ENCODE measurements at places on chromosomes 5 and 9.
A peak's percentile ranks its signal among the peaks of the same experiment; 100 is the strongest.

GRCh38 chr5:78308703-78309102 lies 14.2 kb upstream of the AP3B1 start:
- H3K27me3 ChIP-seq = peaks cover 18% of the 10 kb centered on the region
- no peaks in the 10 kb centered on the region for H3K4me1 ChIP-seq
- no peaks in the 10 kb centered on the region for H3K36me3 ChIP-seq
- H3K4me3 ChIP-seq = no peak overlapping the region

DNA sequence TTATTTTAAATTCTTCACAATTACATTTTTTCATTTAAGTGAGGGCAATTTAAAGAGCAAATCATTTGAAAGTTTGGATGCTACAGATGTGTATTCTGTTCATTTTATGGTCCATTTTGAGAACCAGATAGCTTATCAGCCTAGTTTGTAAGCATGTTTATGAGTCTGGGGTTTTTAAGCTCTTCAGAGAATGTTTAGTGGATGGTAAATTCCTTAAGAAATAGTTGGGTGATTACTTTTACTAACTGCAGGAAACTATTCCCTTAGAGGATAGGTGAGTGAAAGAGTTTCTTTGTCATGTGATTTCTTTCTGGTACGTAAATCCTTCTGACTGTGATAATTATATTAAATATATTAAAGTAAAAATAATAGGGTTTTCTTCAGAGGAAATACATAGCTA lies 17.6 kb downstream of the RASGRF2 start:
- H3K4me3 ChIP-seq = no peak overlapping the region
- H3K36me3 ChIP-seq = peaks cover 7% of the 10 kb centered on the region
- DNase-seq = no peak

GRCh38 chr5:35826554-35826953 lies 30.1 kb upstream of the IL7R start:
- peaks cover 5% of the 10 kb centered on the region for H3K36me3 ChIP-seq
- H3K27me3 ChIP-seq = no peaks in the 10 kb centered on the region
- H3K27ac ChIP-seq = peak overlapping the region; percentile 93
- no peak for DNase-seq
- H3K4me1 ChIP-seq = peaks cover 91% of the 10 kb centered on the region

GRCh38 chr5:73170522-73170921 lies 2.5 kb upstream of the TMEM174 start:
- H3K4me1 ChIP-seq = no peaks in the 10 kb centered on the region
- peaks cover 37% of the 10 kb centered on the region for H3K27me3 ChIP-seq
- no peak overlapping the region for H3K4me3 ChIP-seq
- no peaks in the 10 kb centered on the region for H3K36me3 ChIP-seq
- H3K27ac ChIP-seq = no peak overlapping the region
- DNase-seq = no peak

GRCh38 chr5:1291611-1292080 lies 3.2 kb downstream of the TERT start:
- H3K4me1 ChIP-seq = peaks cover 5% of the 10 kb centered on the region
- no peak overlapping the region for H3K27ac ChIP-seq
- H3K4me3 ChIP-seq = no peak overlapping the region
- H3K36me3 ChIP-seq = peaks cover 7% of the 10 kb centered on the region
- no peak for DNase-seq

DNA sequence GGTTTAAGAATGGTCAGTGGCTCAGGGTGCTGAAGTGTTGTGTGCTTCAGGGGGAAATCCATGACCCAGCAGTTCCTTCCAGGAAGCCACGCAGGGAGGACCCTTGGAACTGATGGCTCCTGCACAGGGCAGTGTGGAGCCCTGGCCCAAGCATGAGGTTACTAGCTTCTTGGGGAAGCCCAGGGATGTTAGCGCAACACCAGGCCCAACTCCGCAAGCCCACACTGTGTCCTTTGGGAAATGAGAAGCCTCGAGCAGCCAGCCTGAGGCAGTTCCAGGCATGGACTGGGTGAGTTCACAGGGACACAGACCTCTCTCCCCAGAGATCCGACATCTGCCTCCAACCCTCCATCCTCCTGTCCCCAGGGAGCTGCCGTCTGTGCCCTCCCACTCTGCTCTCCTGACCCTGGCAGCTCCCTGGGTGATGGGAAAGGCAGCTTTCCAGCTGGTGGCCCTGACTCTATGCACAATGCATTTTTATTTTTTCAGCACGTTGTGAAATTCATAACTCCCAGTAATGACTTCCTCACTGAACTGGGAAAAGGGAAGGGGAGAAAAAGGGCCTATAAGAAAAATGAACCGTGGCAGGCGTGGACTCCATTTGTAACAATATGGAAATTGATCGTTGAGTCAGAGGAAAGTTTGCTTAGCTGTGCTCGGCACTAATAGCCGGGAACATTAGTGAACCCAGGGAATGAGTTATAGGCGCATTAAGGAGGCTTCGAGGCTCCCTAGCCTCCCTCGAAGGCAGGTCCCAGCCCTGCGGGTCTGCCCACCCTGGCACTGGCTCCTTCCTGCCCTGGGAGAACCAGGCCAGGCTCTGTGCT lies 34.1 kb downstream of the LMX1B start:
- H3K4me3 ChIP-seq = no peak overlapping the region
- no peak for DNase-seq
- no peak overlapping the region for H3K27ac ChIP-seq
- H3K36me3 ChIP-seq = no peaks in the 10 kb centered on the region

DNA sequence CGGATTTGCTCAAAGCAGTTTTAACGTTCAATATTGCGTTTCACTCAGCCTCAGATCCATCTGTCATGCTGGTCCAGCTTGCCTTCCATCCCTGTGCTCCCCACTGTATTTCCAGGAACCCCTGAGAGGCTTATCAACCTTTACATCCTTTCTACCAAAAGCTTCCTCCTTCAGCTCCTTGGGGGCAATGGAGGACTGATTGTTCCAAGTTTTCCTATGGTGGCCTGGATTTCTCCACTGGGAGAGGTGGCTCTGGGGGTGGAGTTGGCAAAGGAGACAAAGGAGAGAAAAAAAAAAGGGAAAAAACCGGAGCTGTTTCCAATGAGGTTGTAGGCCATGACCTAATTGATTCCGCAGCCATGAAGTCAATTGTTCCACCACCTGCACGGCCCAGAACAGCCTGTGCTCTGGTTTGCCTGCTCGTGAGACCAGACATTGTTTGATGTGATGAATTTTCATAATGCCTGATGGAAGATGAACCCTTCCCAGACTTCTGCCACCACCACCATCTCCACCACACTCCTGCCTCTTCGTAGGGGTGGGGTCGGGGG lies 54.1 kb downstream of the ABLIM3 start:
- H3K4me3 ChIP-seq = no peak overlapping the region
- H3K27ac ChIP-seq = no peak overlapping the region
- DNase-seq = no peak
- peaks cover 8% of the 10 kb centered on the region for H3K27me3 ChIP-seq
- no peaks in the 10 kb centered on the region for H3K36me3 ChIP-seq

- no peak overlapping the region for H3K4me3 ChIP-seq
- no peaks in the 10 kb centered on the region for H3K36me3 ChIP-seq
- no peak overlapping the region for H3K27ac ChIP-seq
- DNase-seq = no peak
Measured at GRCh38 chr5:152556784-152557183, 151.7 kb upstream of the NMUR2 start.

DNA sequence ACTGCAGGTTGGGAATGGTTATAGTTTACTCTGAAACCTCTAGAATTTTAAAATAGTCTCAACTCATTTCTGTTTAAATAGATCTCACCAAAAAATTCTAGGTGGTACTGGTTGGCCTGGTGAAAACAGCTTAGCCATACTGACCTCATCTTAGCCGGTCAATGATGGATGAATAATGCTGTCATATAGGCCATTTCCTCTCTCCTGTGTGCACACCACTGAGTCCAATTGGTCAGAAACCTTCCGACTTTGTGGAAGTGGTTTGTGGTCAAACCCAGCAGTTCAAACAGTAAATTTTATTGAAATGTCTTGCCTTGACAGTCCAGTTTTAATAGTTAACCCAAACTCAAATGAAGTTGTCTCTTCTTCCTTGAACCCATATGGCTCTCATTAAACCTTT lies 98.6 kb downstream of the GIN1 start:
- no peaks in the 10 kb centered on the region for H3K27me3 ChIP-seq
- peaks cover 19% of the 10 kb centered on the region for H3K36me3 ChIP-seq
- DNase-seq = no peak
- H3K4me1 ChIP-seq = peaks cover 5% of the 10 kb centered on the region
- no peak overlapping the region for H3K27ac ChIP-seq
- no peak overlapping the region for H3K4me3 ChIP-seq

DNA sequence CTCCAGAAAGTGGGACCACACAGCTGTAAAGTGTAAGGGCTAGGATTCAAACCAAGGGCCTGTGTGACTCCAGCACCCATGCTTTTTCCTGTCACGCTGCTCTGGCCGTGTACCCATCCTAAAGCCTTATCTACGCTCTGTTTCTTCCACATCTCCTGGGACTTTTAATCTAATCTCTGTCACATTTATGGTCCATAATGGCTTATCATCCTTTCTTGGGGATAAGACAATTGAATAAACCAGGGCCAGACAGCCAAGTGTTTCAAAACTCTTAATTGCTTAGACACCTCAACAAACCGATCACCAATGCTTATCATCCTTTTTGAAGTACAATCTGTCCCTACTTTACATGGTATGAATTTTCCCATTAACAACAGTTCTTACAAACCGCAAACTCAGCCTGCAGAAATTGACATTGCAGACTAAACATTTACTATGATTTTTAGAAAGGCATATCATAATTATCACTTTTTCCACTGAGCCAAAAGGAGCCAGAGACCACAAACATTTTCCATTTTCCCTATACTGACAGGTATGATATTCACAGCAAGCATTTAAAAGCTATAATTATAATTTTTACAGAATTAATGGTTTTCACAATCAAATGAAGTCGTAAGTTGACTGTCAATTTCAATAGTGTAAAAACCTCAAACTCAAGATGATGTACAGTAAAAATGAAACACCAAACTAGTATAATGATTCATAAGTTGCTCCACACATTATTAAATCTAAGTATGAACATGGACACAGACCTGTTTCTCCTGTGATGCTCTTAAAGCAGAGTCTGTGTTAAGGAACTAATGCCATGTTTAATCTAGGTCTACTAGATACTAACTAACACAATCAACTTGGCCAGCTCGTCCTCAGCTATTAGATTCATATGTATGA lies 99.5 kb downstream of the FBXW11 start:
- no peaks in the 10 kb centered on the region for H3K27me3 ChIP-seq
- peak overlapping the region; percentile 89 for H3K27ac ChIP-seq
- no peak for DNase-seq
- peaks cover 41% of the 10 kb centered on the region for H3K4me1 ChIP-seq
- H3K4me3 ChIP-seq = peak overlapping the region; percentile 35
- peaks cover 12% of the 10 kb centered on the region for H3K36me3 ChIP-seq

DNA sequence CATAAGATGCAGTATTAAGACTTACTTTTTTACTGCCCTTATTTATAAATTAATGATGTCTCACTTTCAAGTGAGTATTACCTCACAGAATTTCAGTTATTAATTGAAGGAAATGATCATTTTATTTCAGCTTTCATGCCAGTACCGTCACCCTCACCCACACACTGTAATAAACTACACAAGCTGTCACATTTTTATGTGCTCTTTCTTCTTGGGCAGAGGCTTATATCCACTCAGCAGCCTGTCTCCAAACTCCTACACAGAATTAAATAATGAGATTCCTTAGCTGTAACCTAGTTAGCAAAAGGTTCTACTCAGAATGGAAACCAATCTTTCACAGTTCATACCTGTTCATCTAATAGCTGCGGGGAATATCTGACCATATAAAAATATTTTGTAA lies 1915.8 kb upstream of the CDH6 start:
- H3K27ac ChIP-seq = no peak overlapping the region
- DNase-seq = no peak
- no peaks in the 10 kb centered on the region for H3K27me3 ChIP-seq
- H3K4me1 ChIP-seq = no peaks in the 10 kb centered on the region
- no peaks in the 10 kb centered on the region for H3K36me3 ChIP-seq

- DNase-seq = no peak
- no peaks in the 10 kb centered on the region for H3K4me1 ChIP-seq
- no peaks in the 10 kb centered on the region for H3K36me3 ChIP-seq
- H3K4me3 ChIP-seq = no peak overlapping the region
Measured at GRCh38 chr9:135163023-135163780, 75.7 kb downstream of the OLFM1 start.

- peaks cover 12% of the 10 kb centered on the region for H3K4me1 ChIP-seq
- H3K36me3 ChIP-seq = peaks cover 2% of the 10 kb centered on the region
- no peak for DNase-seq
- peaks cover 3% of the 10 kb centered on the region for H3K27me3 ChIP-seq
- no peak overlapping the region for H3K4me3 ChIP-seq
Measured at GRCh38 chr5:146761811-146762210, 116.7 kb downstream of the PPP2R2B start.

- H3K27ac ChIP-seq = no peak overlapping the region
- H3K4me3 ChIP-seq = no peak overlapping the region
- no peak for DNase-seq
- H3K27me3 ChIP-seq = peaks cover 1% of the 10 kb centered on the region
Measured at GRCh38 chr5:60586307-60586901, 113.6 kb downstream of the DEPDC1B start.
